Upper lobe of left lung (tissue), 6 donors: ENCODE measurements at places on chromosomes 16 and 17. TPM values are rescaled to one million over a fixed set of nuclear protein-coding genes. Genes with fewer than 3 reads are reported as not detected.

DNA sequence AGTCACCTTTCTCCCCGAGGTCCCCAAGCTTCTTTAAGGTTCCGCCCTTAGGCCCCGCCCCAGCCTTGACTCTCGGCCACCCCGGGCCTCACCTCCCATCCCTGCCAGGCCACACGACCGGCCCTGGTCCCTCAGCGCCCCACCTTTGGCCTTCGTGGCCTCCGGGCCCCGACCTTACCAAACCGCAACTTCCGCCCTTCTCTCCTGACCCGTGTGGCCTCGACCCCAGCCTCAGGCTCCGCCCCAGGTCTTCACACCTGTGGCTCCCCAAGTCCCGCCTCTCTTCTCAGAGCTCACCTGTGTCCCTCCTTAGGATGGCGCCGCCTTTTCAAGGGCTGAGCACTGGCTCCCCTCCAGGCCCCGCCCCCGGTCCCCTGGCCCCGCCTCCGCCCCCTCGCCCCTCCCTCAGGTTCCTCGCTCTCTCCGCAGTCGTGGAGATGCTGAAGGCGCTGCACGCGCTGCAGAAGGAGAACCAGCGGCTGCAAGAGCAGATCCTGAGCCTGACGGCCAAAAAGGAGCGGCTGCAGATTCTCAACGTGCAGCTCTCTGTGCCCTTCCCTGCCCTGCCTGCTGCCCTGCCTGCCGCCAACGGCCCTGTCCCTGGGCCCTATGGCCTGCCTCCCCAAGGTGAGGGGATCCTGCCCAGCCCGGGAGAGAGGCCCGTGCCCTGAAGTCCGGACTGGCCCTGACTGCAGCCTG is 10.0 kb upstream of the CISD3 start:
- peaks cover 4% of the 10 kb centered on the region for H3K4me1 ChIP-seq
- no peaks in the 10 kb centered on the region for H3K27me3 ChIP-seq
- DNase-seq, result no peak
- peaks cover 12% of the 10 kb centered on the region for H3K36me3 ChIP-seq

DNA sequence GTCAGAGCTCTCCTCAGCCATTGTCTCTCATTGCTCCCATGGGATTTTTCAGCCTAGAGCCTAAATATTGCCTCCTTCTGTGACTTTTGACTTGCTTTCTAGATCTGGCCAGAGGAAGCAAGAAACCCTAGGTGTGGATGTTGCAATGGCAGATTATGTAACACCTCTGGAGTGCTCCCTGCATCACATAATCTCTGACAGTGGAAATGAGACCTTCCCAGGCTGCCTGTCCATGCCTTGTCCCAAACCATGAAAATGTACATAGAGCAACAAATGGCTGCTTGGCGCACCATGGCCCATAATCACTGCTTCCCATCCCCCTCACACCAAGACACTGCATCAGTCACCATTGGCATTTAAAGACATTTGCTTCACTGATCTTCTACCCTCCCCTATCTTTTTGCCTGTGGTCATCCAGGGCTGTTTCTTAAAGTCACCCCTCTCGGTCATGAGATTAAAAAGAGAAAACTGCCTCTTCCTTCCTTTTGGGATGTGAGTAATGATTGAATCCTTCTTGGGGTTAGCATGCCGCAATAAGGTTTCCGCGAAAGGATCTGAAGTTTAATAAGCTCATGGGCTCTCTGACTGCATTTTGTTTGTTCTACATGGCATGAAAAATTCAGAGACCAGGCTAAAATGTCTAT is 34.2 kb upstream of the CCL2 start:
- H3K27ac ChIP-seq, result no peak overlapping the region
- H3K36me3 ChIP-seq, result no peaks in the 10 kb centered on the region

- no peak for DNase-seq
- no peaks in the 10 kb centered on the region for H3K27me3 ChIP-seq
- no peaks in the 10 kb centered on the region for H3K4me1 ChIP-seq
- H3K4me3 ChIP-seq, result no peak overlapping the region
- no peaks in the 10 kb centered on the region for H3K36me3 ChIP-seq
These were observed 246.2 kb downstream of the STX8 start for GRCh38 chr17:9329251-9329921.

- no peaks in the 10 kb centered on the region for H3K36me3 ChIP-seq
- peaks cover 15% of the 10 kb centered on the region for H3K4me1 ChIP-seq
- H3K27me3 ChIP-seq, result no peaks in the 10 kb centered on the region
- H3K27ac ChIP-seq, result no peak overlapping the region
- peak; percentile 58 for DNase-seq
These were observed 13.5 kb downstream of the FBXO31 start for GRCh38 chr16:87369796-87370719.

- no peak overlapping the region for H3K27ac ChIP-seq
- no peak overlapping the region for H3K4me3 ChIP-seq
- no peaks in the 10 kb centered on the region for H3K4me1 ChIP-seq
- no peaks in the 10 kb centered on the region for H3K27me3 ChIP-seq
- DNase-seq, result peak; percentile 23
These were observed 173.3 kb downstream of the PMP22 start for GRCh38 chr17:15091825-15092224.

- no peak for DNase-seq
- H3K4me3 ChIP-seq, result no peak overlapping the region
- H3K27ac ChIP-seq, result no peak overlapping the region
- H3K27me3 ChIP-seq, result no peaks in the 10 kb centered on the region
These were observed 18.3 kb downstream of the CPNE7 start for GRCh38 chr16:89593841-89594240.

DNA sequence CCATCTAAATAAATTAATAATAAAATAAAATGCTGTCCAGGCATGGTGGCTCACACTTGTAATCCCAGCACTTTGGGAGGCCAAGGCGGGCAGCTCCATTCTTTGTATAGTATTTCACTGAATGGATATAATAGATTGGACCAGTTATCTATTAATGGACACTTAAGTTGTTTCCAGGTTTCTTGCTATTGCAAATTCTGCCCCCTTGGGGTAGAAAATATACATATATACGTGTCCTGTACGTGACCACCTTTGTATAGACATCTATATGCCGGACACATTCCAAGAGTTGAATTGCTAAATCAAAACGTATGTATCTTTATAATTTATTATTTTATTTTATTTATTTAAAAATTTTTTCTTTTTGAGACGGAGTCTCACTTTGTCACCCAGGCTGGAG is 3.9 kb upstream of the EXOC7 start:
- no peaks in the 10 kb centered on the region for H3K36me3 ChIP-seq
- H3K4me3 ChIP-seq, result no peak overlapping the region
- DNase-seq, result no peak
- no peaks in the 10 kb centered on the region for H3K27me3 ChIP-seq
- H3K4me1 ChIP-seq, result peaks cover 11% of the 10 kb centered on the region

GRCh38 chr16:88194397-88195268 is 188.1 kb upstream of the ZNF469 start:
- no peaks in the 10 kb centered on the region for H3K36me3 ChIP-seq
- H3K4me1 ChIP-seq, result no peaks in the 10 kb centered on the region
- peak; percentile 30 for DNase-seq
- no peak overlapping the region for H3K27ac ChIP-seq

DNA sequence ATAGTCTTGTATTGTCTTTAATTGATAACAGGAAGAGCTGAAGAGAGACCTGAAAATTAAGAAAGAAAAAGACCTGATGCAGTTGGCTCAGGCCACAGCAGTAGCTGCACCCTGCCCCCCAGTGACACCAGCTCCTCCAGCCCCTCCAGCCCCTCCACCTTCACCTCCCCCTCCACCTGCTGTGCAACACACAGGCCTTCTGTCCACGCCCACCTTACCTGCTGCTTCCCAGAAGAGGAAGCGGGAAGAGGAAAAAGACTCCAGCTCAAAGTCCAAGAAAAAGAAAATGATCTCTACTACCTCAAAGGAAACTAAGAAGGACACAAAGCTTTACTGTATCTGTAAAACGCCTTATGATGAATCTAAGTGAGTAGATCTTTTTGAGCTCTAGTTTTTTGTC is 36.8 kb downstream of the C17orf58 start:
- H3K27ac ChIP-seq, result no peak overlapping the region
- H3K27me3 ChIP-seq, result no peaks in the 10 kb centered on the region
- peaks cover 9% of the 10 kb centered on the region for H3K36me3 ChIP-seq
- no peak overlapping the region for H3K4me3 ChIP-seq

DNA sequence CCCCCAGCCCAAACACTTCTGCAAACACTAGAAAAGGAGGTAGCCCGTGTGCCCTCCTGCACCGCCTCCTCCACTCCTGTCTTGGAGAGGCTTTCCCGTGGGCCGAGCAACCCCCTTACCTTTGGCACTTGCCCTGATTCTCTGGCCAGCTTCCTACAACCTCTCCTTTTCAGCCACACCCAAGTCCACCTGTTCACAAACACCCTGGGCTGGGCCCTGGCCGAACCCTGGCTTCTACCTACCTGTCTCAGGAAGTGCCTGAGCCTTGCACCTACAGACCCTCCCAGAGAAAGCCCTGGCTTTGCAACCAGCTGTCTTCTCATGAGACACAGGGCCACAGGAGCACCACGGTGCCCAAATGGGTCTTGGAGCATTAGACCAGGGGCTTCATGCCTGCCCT is 2.0 kb upstream of the ANTKMT start:
- H3K27me3 ChIP-seq, result no peaks in the 10 kb centered on the region
- H3K27ac ChIP-seq, result no peak overlapping the region
- DNase-seq, result no peak
- H3K4me1 ChIP-seq, result peaks cover 34% of the 10 kb centered on the region
- no peaks in the 10 kb centered on the region for H3K36me3 ChIP-seq

DNA sequence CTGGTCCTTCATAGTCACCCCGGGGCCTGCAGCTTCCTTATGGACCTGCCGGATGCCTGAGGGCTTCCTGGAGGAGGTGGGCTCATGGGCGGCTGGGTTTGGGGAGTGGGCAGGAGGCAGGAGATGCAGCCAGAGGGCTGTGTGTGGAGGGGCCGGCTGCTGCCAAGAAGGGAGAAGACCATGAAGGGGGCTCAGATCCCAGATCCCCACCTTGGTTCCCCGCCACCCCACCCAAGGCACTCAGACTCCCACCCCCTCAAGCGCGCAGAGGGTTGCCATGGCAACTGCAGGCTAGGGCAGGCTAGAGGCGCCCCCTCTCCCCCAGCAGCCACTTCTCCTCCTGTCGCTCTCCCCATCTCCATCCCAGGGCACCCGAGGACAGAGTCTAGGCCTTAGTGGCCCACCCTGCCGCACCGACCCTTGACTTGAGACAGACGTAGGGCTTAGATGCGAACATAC is 104.5 kb downstream of the CRLF3 start:
- H3K27ac ChIP-seq, result no peak overlapping the region
- H3K4me1 ChIP-seq, result no peaks in the 10 kb centered on the region
- no peak overlapping the region for H3K4me3 ChIP-seq
- DNase-seq, result no peak
- no peaks in the 10 kb centered on the region for H3K36me3 ChIP-seq

DNA sequence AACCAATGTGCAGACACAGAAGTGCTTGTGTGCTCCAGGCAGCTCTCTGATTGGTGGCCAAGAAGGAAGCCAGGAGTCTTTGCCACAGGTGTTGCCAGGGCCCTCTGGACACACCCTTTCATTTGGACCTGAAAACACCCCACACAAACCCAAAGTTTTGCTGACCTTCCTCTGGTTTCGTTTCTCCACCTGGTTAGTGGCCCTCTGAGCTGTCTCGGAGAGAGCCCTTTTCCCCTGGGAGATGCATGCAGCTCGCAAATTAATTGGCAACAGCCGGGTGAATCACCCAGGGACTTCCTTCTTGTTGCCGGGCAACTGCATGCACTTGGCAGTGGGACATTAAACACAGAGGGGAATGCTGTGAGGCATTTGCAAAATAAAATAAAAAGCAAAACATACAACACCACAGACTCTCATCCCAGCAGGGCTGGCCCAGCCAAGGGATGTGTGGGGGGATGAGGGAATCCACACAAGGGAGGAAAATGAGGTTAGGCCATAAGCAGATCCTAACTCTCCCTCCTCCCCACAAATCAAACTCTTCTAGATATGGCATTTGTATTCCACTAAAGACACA is 286.6 kb downstream of the SOX9 start:
- H3K27me3 ChIP-seq, result no peaks in the 10 kb centered on the region
- H3K4me1 ChIP-seq, result no peaks in the 10 kb centered on the region
- no peak overlapping the region for H3K4me3 ChIP-seq

GRCh38 chr17:80802626-80803450 is 188.8 kb upstream of the CHMP6 start:
- no peaks in the 10 kb centered on the region for H3K27me3 ChIP-seq
- H3K4me1 ChIP-seq, result no peaks in the 10 kb centered on the region
- no peak overlapping the region for H3K27ac ChIP-seq

- no peak overlapping the region for H3K4me3 ChIP-seq
- no peaks in the 10 kb centered on the region for H3K36me3 ChIP-seq
- H3K4me1 ChIP-seq, result no peaks in the 10 kb centered on the region
- no peaks in the 10 kb centered on the region for H3K27me3 ChIP-seq
- no peak overlapping the region for H3K27ac ChIP-seq
These were observed 411.0 kb downstream of the CPPED1 start for GRCh38 chr16:12392585-12393091.

DNA sequence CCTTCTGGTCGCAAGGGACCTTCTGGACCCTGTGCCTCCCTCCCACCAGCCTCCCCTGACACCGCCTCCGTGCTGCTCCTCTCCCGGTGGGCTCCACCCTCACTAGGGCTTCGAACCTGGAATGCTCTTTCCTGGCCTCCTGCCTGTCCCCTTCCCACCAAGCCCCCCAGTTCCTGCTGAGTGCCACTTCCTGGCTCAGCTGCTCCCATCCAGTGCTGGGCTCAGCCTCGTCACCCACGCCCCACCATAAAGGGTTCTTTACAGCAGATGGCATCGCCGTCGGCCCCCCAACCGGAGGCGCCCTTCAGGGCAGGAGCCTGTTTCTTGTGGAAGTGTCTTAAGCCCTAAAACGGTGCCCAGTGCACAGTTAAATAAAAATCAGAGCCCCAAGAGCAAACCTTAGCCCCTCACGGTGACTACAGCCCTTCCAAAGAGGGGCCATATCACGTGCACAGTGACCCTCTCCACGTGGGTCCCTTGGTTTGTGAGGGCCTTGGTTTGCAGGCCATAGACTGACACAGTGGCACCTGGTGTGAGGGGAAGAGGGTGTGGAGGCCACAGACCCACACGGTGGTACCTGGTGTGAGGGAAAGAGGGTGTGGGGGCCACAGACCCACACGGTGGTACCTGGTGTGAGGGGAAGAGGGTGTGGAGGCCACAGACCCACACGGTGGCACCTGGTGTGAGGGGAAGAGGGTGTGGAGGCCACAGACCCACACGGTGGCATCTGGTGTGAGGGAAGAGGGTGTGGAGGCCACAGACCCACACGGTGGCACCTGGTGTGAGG is 111.4 kb downstream of the METRNL start:
- no peak overlapping the region for H3K4me3 ChIP-seq
- peak overlapping the region; percentile 64 for H3K27ac ChIP-seq
- no peaks in the 10 kb centered on the region for H3K36me3 ChIP-seq
- peaks cover 29% of the 10 kb centered on the region for H3K4me1 ChIP-seq

GRCh38 chr17:50590946-50591737 is 30.6 kb downstream of the CACNA1G start:
- no peaks in the 10 kb centered on the region for H3K27me3 ChIP-seq
- H3K4me1 ChIP-seq, result peaks cover 15% of the 10 kb centered on the region
- no peak overlapping the region for H3K4me3 ChIP-seq
- no peak overlapping the region for H3K27ac ChIP-seq

Gene FOXL1
- total RNA-seq, result 0.46 TPM

Gene GNAO1
- total RNA-seq, result 1.1 TPM

Gene ZNF785
- 17.0 TPM for total RNA-seq

Gene OTOP3
- not detected for total RNA-seq

Gene UBE2O
- 33.2 TPM for total RNA-seq

Gene ABCC11
- not detected for total RNA-seq

Gene ABCC3
- 34.2 TPM for total RNA-seq

Gene ITPRIPL2
- total RNA-seq, result 39.9 TPM

Gene SMIM36
- not detected for total RNA-seq
